ENCODE measurements at places on chromosomes 1 and 21.

DNA sequence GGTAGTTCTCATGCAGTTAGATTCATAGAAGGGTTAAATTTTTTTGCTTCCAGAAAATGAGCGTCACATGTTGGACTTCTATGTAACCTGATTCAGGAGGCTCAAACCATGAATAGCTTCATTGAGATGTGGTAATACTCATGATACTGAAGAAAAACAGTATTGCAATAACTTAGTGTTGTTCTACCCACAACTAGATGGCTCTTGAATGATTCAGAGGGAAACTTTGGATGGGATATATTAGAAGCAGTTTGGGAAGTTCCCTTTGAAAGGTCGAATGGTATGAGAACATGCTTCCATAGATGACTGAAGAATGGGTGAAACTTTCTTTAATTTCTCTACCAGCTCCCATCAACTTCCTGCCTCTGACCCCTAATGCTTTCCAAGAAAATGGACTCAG, 211.7 kb upstream of the PTGFR start:
- DNase-seq = no peak

DNA sequence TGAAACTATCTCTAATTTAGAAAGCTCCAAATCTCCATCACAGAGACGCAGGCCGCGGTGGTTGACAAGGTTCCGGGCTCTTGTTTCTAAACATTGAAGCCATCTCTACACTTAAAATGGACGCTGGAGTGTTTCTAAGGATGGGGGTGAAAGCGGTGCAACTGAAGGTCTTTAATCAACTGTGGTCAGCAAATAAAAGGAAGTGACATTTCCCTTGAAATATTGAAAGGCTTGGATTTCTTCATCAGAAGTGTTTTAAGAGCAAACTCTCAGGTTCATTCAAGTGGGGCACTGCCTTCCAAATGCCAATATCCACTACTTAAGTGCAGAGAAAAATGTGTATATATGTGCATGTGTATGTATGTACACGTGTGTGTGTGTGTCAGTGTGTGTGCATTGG, 117.3 kb downstream of the KAZN start:
- DNase-seq = peak; percentile 31

- DNase-seq = no peak
Measured at GRCh38 chr21:44949161-44949778, 9.4 kb downstream of the SLX9 start.

GRCh38 chr1:42876009-42876408, 29.6 kb downstream of the ZNF691 start:
- no peak for DNase-seq

DNA sequence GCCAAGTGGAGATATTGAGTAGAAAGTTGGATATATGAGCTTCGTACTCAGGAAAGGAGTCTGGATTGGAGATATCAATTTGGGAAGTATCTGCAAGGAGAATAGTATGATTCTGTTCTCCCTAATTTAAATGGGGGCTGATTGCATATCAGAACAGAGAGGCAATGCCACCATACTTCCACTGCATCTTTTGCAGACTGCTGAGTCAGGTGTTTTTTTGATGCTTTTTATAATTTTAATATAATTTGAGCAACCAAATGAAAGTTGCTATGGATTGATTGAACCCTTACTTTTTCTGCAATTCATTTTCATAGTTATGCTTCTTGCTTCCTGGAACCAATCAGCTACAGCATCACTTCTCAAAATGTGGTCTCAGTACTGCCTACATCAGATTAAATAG, 590.3 kb downstream of the USP25 start:
- DNase-seq = no peak

GRCh38 chr1:87093286-87093685, 178.9 kb downstream of the HS2ST1 start:
- DNase-seq = no peak

GRCh38 chr21:35050348-35051286, 1.5 kb upstream of the RUNX1 start:
- DNase-seq = no peak

DNA sequence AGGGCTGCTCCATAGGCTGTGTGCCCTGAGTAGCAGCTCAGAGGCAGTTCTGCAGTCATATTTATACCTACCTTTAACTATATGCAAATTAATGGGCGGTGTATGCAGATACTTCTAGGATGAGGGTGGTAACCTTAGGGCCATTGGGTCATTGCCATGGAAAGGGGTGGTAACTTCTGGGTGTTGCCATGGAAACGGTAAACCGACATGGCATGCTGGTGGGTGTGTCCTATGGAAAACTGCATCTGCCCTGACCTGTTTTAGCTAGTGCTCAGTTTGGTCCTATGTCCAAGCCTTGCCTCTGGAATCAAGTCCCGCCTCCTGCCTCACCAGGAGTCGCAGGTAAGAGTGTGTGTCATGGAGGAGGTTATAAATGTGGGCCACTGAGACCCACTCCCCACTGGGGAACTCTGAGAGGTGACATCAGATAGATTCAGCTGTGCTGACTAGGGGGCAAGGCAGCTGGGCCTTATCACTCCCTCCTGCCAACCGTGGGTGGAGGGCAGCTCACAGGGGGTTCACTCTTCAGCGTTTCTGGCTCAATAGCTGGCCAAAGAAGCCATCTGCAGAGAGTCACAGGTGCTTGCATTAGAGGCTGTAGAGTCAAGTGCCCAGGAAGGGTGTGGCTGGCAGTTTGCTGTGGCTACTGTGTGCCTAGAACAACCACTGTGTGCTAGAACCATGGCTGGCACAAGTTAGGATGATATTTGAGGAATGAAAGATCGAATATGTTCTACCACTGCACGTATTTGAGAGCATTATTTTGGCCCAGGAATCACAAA, 19.0 kb downstream of the BACE2 start:
- peak; percentile 90 for DNase-seq

GRCh38 chr1:183125279-183125999, 60.6 kb upstream of the LAMC2 start:
- peak; percentile 91 for DNase-seq

- peak; percentile 4 for DNase-seq
Measured at GRCh38 chr1:43383449-43383848, 6.2 kb downstream of the MED8 start.

DNA sequence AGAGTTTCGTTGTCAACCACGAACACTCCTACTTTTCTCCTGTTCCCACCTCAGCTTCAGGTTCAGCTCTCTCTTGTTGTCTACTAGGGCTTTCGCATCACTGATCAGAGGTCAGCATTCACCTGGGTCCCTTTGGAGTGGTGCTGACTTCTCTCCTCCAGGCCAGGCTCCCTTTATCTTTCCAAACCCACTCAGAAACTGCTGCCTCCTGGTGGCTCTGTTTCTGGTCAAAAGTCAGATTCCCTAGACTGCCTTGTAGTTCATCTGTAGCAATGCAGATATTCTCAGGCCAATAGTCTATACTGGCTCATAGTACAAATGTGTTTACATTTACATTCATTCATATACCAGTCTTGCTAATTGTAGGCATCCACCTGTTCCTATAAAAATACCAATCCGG, 6.4 kb upstream of the ERI3 start:
- no peak for DNase-seq

GRCh38 chr1:231139125-231139649, 22.7 kb upstream of the TRIM67 start:
- DNase-seq = no peak

DNA sequence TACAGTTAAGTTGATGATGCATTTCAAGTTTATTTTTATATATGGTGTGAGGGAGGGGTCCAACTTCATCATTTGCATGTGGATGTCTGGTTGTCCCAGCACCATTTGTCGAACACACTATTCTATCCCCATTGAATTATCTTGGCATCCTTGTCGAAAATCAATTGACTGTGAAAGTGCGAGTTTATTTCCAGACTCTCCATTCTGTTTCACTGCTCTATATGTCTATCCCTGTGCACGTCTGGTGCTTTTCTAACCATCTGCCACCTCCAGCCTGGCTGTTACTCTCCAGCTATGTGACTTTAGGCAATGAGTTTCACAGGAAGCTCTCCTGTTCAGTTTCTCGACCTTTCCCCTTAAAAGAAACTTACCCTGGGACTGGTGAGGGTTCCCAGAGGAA, 137.1 kb upstream of the KLHDC7A start:
- no peak for DNase-seq

DNA sequence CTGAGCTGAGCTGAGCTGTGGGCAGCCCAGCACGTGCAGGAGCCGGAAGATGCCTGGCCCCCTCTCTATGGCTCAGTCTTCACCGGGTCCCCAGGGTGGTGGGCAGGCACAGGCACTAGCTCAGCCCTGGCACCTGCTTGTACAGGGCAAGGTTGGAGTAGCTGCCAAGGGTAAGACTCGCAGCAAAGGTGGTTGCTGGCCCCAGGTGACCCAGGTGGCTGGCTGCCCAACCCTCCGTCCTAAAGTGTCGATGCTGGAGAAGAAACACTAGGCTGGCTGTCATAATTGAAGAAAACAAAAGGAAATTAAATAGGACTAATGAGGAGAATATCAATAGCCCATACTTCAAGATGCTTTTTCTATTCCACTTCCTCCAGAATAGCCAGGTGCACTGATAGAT, 77.1 kb upstream of the ACTL8 start:
- peak; percentile 84 for DNase-seq

DNA sequence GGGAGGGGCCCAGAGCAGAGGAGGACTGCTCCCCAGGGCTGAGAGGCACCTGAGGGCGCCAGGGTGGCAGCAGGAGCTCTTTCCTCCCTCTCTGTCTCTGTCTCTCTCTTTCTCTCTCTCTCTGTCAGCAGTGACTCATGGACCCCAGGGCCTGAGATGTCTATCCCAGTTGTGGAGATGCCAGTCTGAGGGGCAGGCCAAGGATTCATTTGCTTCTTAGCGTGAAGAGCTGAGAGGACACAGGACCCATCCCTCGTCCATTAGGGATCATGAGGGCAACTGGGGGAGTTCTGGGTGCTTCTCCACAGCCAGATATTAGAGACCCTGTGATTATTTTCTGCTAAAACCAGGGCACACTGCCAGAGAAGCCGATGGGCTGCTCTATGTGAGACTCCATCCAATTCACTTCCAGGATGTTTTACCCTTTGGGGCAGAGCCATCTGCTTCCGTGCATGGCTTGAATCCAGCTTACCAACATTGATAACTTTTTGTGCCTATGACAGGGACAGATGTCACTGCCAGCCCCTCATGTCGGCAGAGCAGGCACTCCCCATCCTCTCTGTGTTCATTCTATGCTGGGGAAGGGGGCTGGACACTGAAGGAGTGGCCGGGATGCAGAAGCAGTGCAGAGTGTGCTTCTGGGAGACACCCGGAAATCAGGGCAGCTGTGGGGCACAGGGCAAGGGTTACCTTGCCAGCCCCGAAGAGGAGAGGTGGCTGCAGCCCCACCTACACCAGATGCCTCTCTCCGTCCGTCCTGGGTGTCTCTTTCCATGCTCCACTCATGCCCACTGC, 4.1 kb upstream of the PCBP3 start:
- DNase-seq = no peak

DNA sequence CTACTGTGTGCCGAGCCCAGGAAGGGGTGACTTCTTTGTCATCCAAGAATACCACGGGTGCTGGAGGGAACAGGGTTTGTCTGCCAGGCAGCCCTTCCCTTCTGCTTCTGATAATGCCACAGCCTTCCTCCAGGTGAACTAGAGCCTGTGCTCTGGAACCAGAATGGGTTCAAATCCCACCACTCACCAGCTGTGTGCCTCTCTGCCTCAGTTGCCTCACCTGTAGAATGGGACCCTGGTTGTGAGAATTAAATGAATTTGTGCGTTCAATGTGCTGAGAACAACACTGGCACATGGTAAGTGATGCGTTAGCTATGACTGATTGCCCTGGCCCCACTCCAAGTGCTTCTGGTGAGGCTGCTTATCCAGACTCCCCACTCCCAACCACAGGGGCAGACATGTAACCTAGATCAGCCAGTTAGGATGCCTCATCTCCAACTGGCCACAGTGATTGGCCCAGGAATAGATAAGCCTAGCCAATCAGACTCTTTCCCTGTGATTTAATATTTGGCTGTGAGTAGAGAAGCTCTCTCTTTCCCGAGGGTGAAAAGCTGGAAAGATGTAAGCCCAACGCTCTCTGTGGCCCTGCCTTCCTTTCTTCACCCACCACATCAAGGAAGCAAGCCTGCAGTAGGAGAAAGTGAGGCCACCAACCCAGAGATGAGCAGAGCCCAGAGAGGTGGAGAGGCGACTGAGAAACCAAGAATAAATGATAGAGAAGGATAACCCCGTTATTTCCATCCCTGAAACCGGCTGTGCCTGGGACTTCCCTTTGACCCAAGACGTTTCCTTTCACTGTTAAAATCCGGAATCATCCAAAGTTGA, 20.8 kb upstream of the LAPTM5 start:
- DNase-seq = peak; percentile 61

GRCh38 chr1:31418626-31419323, 5.8 kb downstream of the SERINC2 start:
- DNase-seq = no peak

DNA sequence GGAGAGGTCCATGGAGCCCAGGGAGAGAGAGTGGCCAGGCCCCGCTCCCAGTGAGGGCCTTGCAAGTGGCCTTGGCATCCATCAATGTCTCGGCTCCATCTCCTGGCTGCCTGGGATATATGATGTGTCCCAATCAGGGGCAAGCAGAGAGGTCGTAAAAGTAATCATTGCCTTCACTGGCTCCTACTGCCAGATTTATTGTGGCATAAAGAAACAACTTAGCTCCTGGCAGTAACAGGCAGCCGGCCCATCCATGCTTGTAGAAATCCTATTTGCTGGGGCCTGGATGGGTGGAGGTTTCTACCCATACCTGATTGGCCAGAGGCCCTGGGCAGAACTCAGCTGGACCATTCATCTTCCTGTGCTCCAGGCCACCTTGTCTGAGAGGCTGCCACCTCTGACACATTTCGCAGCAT, 272.6 kb downstream of the MATN1 start:
- no peak for DNase-seq

GRCh38 chr1:93629101-93630059, 52.3 kb downstream of the BCAR3 start:
- peak; percentile 41 for DNase-seq

- no peak for DNase-seq
Measured at GRCh38 chr1:29032841-29033240, 90.9 kb downstream of the TMEM200B start.

- DNase-seq = no peak
Measured at GRCh38 chr1:109517337-109517736, 7.8 kb upstream of the AMIGO1 start.

- no peak for DNase-seq
Measured at GRCh38 chr1:44072204-44072603, 40.9 kb upstream of the SLC6A9 start.

- DNase-seq = no peak
Measured at GRCh38 chr1:154434346-154435085, 29.4 kb downstream of the IL6R start.

- DNase-seq = no peak
Measured at GRCh38 chr1:184509105-184509504, 122.3 kb downstream of the C1orf21 start.

DNA sequence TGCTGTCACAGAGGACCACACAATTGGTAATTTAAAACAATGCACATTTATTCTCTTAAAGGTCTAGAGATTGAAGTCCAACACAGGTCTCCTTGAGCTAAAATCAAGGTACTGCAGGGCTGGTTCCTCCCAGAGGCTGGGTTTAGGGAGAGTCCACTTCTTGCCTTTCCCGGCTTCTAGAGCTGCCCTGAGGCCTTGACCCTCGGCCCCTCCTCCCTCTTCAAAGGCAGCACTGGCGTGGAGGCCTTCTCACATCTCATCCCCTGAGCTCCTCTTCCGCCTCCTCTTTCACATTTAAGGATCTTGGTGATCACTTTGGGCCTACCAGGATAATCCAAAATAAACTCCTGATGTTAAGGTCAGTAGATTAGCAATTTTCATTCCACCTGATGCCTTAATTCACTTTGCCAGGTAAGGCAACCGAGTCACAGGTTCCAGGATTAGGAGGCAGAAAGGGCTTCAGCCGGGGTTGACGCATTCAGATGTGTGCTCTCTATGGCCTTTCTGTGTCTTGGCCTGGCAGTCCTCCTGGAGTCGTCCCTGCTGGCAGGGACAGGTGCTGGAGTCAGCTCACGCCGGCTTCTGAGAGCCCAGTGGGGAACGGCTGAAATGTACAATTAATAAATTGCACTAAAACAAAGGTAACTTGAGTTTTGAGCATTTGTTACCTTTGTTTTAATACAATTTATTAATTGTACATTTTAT, 61.2 kb upstream of the ABCG1 start:
- DNase-seq = no peak
